NCI-H1694 treated with DMSO at 0.1 percent for 48 hours (cell line): ENCODE measurements at places on chromosomes 6 and 20.

DNA sequence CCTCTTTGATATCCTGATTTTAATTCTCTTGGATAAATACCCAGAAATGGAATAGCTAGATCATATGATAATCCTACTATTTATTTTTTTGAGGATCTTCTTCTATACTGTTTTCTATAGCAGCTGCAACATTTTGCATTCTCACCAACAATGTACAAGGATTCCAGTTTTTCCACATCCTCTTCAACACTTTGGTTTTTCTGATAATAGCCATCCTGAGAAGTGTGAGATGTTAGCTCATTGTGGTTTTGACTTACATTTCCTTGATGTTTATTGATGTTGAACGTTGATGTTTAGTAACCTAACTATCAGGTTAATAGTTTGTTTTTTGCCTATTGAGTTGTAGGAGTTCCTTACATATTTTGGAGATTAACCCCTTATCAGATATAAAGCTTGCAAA is 217.3 kb downstream of the LRFN2 start:
- no peak for DNase-seq

DNA sequence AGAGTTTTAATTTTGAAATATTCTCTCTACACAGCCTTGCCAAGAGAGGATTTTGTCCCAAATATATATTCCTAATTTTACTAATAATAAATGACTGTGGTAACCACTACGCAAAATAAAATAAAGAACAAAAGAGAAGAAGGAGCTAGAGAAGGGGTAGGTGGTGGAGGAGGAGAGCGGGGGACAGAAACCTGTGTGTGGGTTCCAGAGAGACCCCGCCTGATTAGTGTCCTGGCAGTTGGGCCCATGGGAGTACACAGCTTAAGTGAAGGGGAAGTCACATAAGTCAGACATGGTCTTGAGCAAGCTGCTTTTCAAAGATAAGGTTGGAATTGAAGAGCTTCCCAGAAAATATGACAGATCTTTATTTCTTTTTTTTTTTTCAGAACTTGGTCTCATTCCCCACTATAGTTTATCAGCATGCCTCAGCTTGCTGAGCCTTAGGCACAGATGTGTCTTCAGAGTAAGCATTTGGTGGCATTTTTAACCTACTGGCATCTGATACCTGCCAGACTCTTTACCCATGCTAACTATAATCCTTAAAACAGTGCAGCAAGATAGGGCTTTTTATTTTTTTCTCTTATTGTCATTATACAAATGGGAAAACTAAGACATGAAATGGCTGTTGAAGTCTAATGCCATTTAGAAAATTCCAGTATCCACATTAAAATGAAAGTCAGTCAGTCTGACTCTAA is 9.6 kb upstream of the RHAG start:
- DNase-seq = no peak

DNA sequence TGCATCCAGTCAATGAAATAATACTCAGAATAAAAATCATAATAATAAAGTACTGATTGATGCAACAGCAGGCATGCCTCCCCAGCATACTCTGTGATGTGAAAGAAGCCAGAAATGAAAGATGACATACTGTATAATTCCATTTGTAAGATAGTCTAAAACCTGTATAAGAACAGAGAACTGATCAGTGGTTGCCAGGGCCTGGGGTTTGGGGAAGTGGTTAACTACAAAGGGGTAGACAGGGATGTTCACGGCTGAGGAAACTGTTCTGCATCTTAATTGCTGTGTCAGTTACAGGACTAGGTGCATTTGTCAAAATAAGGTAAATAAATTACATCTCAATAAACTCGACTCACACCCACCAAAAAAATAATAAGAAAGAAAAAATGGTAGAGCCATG is 81.3 kb upstream of the BMP2 start:
- no peak for DNase-seq

GRCh38 chr6:108164815-108165706 is 761 bp upstream of the NR2E1 start:
- no peak for DNase-seq

DNA sequence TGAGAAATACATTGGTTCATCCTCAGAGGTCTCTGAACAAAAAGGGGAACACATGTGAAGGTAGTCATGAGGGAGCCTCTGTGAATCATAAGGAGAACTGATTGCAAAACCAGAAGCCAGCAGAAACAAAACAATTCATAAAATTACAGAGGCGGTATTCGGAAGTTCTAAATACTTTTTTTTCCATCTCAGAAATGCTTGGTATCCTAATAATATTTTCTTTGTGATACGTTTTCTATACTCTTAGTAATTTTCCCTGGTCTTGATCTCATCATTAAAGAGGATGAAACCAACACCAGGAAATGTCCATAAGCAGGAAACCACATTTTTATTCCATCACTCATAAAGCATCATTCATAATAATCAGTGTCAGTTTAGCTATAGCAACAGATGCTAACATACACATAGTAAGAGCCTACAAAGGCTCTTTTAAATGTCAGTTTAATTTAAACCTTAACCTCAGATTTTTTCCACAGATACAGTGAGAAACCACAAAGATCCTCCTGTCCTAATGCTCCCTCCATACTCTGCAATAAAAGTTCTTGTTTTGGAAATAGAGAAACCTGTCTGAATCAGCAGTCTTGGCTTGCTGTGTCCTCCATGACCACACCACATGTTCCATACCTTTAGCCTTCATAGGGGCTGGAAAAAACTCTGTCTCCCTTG is 29.2 kb downstream of the SGK1 start:
- DNase-seq = no peak

DNA sequence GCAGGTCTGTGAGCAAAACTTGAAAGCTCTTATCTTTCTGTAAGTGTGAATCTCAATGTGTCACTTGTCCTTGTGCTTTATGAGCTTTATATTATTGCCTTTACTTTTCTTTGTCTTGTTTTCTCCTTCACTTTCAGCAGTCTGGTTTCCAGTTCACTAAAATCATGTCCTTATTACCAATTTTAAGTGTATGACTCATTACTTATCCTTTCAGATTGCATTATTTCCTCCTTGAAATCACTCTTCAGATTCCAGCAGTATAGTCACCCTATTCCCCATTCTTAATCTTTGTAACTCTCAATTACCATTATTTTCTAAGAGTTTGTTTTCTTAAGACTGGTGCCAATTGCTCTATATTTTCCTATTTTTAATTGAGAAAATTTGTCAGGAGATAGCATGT is 117.4 kb upstream of the GRIK2 start:
- DNase-seq = no peak

DNA sequence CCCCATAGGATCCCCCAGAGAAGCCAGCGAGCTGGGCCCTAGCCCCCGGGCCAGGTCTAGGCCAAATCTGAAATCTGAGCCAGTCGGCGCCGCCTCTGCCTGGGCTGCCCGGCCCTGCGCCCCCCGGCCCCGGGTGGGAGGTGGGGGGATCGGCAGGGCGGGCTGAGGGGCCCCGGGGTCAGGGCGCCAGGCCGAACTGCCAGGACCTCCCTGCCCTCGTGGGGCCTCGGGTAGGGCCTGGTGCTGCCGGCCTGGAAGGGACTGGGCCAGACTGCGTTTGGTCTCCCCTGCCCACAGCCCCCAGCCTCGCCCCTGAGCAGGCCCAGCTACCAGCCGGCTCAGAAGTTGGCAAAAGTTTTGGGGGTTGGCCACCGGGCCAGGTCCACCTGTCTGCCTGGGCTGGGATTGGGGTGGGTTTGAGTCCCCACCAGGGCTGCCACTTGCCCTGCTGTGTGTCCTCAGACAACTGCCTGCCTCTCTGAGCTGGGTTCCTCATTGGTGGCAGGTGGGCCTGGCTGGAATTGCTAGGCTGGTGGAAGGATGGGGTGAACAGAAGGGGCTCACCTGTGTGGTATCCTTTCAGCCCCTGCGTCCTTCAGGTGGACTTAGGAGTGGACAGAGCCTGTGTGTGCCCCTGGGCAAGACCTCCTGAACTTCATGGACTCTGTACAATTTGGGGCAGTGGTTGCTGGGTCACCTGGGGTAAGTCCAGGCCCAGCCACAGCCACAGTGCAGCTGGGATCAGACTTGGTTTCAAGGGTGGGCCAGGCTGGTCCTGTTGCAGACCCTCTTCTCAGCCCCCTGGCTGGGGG is 801 bp downstream of the SRC start:
- DNase-seq = no peak

GRCh38 chr6:37783025-37783855 is 36.3 kb upstream of the ZFAND3 start:
- no peak for DNase-seq

- no peak for DNase-seq
Observed at GRCh38 chr20:21203088-21203656, 77.3 kb downstream of the KIZ start.

- no peak for DNase-seq
Observed at GRCh38 chr6:159127701-159128100, 41.5 kb upstream of the FNDC1 start.

GRCh38 chr20:40081653-40082052 is 607.4 kb downstream of the MAFB start:
- no peak for DNase-seq
